ENCODE measurements at places on chromosomes 11 and 22.

GRCh38 chr22:35099883-35100282 is 33.9 kb downstream of the ISX start:
- H3K36me3 ChIP-seq: no peaks in the 10 kb centered on the region
- peaks cover 33% of the 10 kb centered on the region for H3K27me3 ChIP-seq
- no peak overlapping the region for H3K4me3 ChIP-seq

GRCh38 chr11:110509472-110509871 is 79.7 kb downstream of the FDX1 start:
- DNase-seq: no peak
- H3K36me3 ChIP-seq: peaks cover 3% of the 10 kb centered on the region
- H3K4me3 ChIP-seq: no peak overlapping the region
- H3K27me3 ChIP-seq: peaks cover 25% of the 10 kb centered on the region
- no peaks in the 10 kb centered on the region for H3K4me1 ChIP-seq

DNA sequence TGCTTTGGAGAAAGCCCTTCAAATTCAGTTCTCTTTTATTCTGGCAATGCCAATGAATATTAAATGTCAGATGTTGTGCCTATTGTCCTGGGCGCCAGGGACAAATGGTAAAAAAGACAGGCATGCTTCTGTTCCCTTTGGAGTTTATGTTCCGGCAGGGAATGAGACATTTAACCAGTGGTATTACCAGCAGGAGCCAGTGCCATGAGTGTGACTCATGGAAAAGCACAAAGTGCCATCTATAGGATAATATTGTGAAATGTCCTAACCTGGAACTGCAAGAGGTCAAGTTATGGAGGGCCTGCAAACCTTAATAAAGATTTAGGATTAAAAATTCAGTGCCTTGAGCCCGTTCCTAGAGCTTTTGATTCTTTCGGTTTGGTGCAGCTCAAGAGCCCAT is 39.5 kb downstream of the REXO2 start:
- peaks cover 9% of the 10 kb centered on the region for H3K36me3 ChIP-seq
- H3K27ac ChIP-seq: no peak overlapping the region

GRCh38 chr22:47449508-47450270 is 687.2 kb downstream of the TBC1D22A start:
- H3K4me1 ChIP-seq: no peaks in the 10 kb centered on the region
- H3K27me3 ChIP-seq: peaks cover 37% of the 10 kb centered on the region
- DNase-seq: no peak
- H3K27ac ChIP-seq: no peak overlapping the region
- H3K36me3 ChIP-seq: peaks cover 7% of the 10 kb centered on the region

GRCh38 chr22:29879753-29880152 is 3.2 kb upstream of the MTMR3 start:
- peaks cover 22% of the 10 kb centered on the region for H3K4me1 ChIP-seq
- H3K36me3 ChIP-seq: no peaks in the 10 kb centered on the region
- no peak for DNase-seq
- no peak overlapping the region for H3K4me3 ChIP-seq
- peaks cover 5% of the 10 kb centered on the region for H3K27me3 ChIP-seq

DNA sequence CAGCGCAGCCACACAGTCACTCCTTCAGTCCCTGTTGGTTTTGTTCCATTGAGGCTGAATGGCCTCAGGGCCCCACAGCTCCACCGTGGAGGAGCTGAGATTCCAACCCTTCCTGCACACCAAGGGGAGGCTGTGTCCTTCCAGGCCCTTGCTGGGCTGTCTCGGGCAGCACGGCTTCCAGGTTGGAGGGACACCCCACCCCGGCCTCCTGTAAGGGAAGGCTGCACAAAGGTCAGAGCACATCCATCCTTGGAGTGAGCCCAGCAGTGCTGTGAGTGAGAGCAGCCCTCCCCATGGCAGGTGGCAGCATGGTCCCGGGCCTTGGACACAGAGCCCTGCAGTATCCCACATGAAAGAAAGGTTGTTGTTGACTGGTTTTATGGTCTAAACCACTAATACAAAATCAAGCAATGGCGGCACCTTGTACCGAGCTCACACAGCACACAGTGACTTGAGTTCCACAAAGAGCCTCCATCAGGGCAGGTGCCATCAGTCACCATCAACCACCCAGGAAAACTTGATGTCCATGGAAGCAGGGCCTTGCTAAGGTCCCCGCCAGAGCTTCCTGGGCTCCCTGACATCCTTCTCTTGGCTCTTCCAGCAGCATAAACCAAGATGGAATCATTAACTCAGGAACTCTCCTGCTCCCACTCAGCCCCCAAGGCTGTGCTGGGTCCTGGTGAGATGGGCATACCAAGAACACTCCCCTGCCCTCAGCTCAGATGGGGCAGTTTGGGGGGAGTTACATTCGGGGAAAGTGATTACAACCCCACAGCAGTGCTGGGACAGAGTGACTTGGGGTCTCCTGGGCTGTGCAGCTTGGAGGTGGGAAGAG is 1500.4 kb downstream of the TBC1D22A start:
- peaks cover 8% of the 10 kb centered on the region for H3K4me1 ChIP-seq
- H3K27me3 ChIP-seq: peaks cover 24% of the 10 kb centered on the region
- no peak overlapping the region for H3K27ac ChIP-seq
- H3K36me3 ChIP-seq: no peaks in the 10 kb centered on the region
- no peak overlapping the region for H3K4me3 ChIP-seq
- no peak for DNase-seq

- H3K27me3 ChIP-seq: peaks cover 8% of the 10 kb centered on the region
- no peaks in the 10 kb centered on the region for H3K4me1 ChIP-seq
- H3K36me3 ChIP-seq: no peaks in the 10 kb centered on the region
- H3K4me3 ChIP-seq: no peak overlapping the region
- DNase-seq: no peak
- H3K27ac ChIP-seq: no peak overlapping the region
Measured at GRCh38 chr11:82814379-82814778, 80.7 kb upstream of the FAM181B start.

DNA sequence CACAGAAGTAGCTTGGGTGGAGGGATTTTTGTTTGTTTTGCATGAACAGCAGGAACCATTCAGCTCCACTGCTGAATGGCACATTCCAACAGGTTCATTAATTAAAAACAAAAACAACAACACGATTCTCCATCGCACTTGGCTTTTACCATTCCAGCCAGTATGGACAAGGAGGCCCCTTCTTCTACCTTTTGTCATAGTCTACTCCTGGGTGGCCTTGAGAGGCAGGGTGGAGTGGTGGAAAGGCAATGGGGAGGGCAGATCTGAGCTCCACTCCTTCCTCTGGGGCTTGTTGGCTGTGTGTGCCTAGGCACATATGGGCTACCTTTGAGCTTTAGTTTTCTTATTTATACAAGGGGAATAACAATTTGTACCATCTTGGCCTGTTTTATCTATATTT is 4.8 kb downstream of the TIMP3 start:
- H3K27ac ChIP-seq: no peak overlapping the region
- H3K36me3 ChIP-seq: no peaks in the 10 kb centered on the region
- no peak overlapping the region for H3K4me3 ChIP-seq
- H3K27me3 ChIP-seq: peaks cover 66% of the 10 kb centered on the region

GRCh38 chr11:117573326-117573725 is 223.7 kb downstream of the DSCAML1 start:
- no peaks in the 10 kb centered on the region for H3K36me3 ChIP-seq
- DNase-seq: no peak
- H3K4me1 ChIP-seq: no peaks in the 10 kb centered on the region

DNA sequence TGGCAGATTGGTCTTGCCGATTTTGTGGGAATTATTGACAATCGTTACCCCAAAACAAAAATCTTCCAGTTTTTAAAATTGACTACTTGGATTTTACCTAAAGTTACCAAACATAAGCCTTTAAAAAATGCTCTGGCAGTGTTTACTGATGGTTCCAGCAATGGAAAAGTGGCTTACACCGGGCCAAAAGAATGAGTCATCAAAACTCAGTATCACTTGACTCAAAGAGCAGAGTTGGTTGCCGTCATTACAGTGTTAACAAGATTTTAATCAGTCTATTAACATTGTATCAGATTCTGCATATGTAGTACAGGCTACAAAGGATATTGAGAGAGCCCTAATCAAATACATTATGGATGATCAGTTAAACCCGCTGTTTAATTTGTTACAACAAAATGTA is 37.2 kb downstream of the IGLL1 start:
- H3K4me3 ChIP-seq: no peak overlapping the region
- no peak for DNase-seq
- H3K27me3 ChIP-seq: no peaks in the 10 kb centered on the region
- no peaks in the 10 kb centered on the region for H3K36me3 ChIP-seq
- no peak overlapping the region for H3K27ac ChIP-seq
- H3K4me1 ChIP-seq: peaks cover 15% of the 10 kb centered on the region
